ENCODE measurements at places on chromosomes 6 and 20.

DNA sequence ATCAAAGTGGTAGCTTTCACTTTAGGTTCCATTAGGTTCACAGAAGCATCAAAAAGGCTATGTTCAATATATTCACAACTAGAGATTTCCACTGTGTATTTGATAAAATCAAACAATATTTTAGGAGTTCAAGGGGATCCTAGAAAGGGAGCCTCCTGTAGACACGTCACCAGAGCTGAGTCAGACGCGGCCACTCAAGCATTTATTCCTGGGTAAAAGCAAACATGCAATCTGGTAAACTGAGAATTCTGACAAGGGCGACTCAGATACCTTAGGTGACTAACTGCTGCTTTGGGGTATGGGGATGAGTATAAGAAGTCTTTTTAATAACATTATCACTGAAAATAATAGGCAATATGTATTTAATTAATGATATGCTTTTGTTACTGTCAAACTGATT is 118.7 kb upstream of the HMGN3 start:
- no peak for DNase-seq

- no peak for DNase-seq
These were observed 550.3 kb downstream of the UTRN start for GRCh38 chr6:144835322-144835973.

DNA sequence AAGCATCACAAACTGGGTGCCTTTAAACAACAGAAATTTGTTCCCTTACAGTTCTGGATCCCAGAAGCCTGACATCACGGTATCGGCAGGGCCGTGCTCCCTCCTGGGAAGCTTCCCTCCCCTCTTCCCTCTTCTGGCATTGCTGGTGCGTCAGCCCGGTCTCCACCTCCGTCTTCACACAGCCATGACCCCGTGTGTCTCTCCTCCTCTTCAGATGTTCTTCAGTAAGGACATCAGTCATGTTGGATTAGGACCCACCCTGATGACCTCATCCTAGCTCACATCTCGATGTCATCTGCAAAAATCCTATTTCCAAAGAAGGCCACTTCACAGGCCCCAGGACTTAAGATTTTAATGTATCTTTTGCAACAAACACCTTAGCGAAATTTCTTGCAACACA is 38.4 kb upstream of the TBXT start:
- no peak for DNase-seq

- DNase-seq = no peak
These were observed 272.0 kb downstream of the ZNF217 start for GRCh38 chr20:53321596-53321995.

DNA sequence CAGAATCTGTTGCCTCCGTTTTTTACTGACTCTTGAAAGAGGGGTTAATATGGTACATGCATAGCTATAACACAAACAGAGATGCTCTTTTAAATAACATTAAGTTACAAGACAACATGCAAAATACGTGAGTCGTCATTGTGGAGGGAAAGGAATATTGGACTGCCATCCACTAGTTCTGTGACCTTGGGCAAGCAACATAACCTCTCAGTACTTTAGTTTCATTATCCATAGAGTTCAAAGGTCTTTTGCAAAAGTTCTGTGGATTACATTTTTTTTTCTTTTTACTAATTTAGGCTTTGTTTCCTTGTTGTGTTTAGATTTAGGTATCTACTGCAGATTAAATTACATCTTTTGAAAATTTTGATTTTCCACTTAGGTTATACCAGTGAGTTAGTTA is 70.5 kb downstream of the MACROD2 start:
- no peak for DNase-seq

GRCh38 chr6:40075056-40075590 is 140.9 kb upstream of the MOCS1 start:
- DNase-seq = no peak

GRCh38 chr6:41536795-41537758 is 9.1 kb upstream of the FOXP4 start:
- no peak for DNase-seq

DNA sequence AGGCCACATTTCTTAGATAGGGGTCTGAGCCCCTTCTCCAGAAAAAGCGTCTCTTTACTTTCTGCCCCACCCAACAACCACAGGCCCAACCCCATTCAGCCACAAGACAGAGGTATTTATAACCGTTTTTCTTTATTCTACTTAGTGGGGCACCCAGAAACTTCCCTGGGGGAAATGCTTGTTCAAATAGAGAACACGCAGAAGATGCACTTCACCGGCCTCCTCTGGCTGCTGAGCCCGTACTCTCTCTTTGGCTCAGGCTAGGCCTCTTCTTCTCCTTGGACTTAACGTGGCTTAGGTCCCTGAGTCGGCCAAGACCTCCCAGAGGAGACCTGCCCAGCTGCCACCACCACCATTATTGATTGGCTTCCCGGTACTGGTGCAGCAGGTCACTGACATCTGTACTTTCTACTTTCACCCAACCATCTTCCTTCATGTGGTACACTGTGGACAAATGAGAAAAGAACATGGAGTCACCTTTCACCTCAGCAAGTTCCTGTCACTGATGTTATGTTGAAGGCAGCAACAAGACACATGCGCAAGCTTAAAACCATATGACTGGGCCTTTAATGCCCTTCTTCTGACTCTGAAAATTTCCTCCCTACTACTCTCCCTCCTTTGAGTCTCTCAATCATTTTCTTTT is 2.2 kb upstream of the TAP2 start:
- no peak for DNase-seq

DNA sequence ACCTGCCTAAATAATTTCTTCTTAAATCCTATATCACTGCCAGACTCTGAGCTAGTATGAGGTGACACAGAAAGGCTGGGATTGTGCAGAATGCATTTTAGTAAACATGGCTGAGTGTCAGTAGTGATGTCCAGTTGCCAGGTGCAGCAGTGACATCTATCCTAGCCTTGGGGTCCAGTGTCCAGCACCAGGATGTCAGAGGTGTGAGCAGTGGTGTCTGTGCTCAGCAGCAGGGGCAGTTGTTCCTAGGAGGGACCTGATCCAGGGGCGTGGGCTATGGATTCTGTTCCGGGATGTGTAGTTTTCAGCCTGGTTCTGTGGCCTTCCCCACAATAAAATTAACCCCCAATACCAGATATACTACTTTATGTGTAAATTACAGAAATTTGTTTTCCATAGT is 6.0 kb downstream of the HLA-C start:
- no peak for DNase-seq

GRCh38 chr20:62357187-62357667 is 9.9 kb downstream of the LAMA5 start:
- peak; percentile 74 for DNase-seq

GRCh38 chr6:29617782-29618554 is 15.0 kb downstream of the GABBR1 start:
- DNase-seq = no peak

DNA sequence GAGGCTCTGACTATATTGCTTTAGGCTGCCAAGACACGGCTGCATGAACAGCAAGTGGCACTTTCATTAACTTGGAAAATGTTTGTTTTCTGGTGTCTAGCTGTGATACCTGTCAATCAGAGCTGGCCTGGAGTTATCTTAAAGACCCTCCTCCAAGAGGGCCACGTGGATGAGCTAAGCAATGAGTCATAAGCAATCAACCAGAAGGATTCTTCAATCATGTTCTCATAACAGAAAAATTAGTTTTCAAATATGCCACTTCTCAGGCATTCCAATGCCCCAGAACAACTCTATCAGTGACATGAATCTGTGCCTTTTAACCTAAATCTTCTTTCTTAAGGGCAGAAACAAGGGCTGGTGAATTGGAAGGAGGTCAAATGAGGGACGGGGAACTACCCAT is 283.0 kb downstream of the HTR1B start:
- peak; percentile 30 for DNase-seq

GRCh38 chr20:20363799-20364592 is 3.9 kb upstream of the INSM1 start:
- DNase-seq = no peak

DNA sequence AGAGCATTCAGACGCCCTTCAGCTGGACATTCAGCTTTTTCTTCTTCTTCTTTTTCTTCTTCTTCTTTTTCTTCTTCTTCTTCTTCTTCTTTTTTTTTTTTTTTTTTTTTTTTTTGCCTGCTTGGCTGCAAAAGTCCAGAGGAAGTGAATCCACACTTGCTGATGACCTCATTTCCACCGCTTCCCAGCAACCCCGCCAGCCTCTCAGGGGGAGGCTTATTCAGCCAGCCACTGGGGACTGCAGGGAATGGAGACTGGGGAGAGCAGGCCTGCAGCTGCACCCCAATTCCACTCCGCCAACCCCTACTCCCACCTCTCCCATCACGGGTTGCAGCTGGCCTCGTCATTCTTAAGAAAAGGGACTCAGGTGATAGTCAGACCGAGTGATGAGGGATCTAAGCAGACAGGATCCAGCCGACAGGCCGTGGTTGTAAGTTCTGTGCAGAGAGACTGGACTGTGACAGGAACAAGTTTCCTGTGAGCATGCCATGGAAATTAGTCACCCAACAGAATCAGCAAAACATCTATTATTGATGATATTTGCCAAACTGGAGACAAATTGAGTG is 59.0 kb upstream of the QKI start:
- peak; percentile 76 for DNase-seq

- no peak for DNase-seq
These were observed 133.0 kb upstream of the FLRT3 start for GRCh38 chr20:14470231-14470899.

GRCh38 chr6:129543981-129544380 is 166.0 kb downstream of the ARHGAP18 start:
- peak; percentile 79 for DNase-seq

- peak; percentile 40 for DNase-seq
These were observed 4.9 kb upstream of the BEND6 start for GRCh38 chr6:56949925-56950495.

DNA sequence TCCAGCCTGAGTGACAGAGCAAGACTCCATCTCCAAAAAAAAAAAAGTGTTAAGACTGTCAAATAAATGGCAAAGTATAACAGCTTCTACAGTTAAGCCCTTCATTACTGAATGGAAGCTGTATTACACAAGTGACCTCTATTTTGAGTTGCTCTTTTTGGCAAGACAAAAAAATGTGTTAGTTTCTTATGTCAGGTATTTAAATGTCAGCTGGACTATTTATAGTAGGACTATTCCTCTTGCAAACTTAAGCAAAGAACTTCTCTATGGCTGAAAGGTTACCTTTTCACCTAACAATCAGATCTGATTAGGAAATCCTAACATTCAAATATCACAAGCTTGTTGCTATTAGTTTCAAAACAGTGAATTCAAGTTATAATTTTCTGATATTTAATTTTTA is 12.4 kb downstream of the UBE2V1 start:
- DNase-seq = peak; percentile 41

GRCh38 chr6:17932330-17932852 is 55.0 kb downstream of the KIF13A start:
- peak; percentile 97 for DNase-seq

DNA sequence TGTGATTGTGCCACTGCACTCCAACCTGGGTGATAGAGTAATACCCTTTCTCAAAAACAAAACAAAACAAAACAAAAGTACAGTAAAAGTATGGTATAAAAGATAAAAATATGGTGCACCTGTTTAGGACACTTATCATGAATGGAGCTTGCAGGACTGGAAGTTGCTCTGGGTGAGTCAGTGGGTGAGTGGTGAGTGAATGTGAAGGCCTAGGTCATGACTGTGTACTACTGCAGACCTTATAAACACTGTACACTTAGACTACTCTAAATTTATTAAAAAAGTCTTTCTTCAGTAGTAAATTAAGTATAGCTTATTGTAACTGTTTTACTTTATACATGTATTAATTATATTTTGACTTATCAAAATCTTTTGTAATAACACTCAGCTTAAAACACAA is 46.0 kb downstream of the ZFP64 start:
- DNase-seq = no peak

DNA sequence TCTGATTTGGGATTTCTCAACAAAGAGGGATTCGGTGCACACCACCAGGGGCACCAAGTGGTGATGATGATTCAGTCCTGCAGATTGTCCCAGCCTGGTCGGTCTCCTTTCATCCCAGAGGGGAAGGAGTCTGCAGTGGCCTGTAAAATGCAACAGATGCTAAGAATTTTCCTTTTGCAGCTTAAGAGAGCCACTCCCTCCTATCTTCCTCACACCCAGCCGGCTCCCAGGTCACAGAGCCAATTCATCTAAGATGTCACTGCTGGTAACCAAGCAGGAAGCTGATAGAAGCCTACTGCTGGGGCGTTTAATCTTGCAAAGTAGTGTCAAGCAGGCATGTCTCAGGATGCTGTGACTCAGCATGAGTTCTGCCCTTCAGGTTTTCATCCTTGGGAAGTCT is 203.8 kb upstream of the LRFN2 start:
- no peak for DNase-seq

DNA sequence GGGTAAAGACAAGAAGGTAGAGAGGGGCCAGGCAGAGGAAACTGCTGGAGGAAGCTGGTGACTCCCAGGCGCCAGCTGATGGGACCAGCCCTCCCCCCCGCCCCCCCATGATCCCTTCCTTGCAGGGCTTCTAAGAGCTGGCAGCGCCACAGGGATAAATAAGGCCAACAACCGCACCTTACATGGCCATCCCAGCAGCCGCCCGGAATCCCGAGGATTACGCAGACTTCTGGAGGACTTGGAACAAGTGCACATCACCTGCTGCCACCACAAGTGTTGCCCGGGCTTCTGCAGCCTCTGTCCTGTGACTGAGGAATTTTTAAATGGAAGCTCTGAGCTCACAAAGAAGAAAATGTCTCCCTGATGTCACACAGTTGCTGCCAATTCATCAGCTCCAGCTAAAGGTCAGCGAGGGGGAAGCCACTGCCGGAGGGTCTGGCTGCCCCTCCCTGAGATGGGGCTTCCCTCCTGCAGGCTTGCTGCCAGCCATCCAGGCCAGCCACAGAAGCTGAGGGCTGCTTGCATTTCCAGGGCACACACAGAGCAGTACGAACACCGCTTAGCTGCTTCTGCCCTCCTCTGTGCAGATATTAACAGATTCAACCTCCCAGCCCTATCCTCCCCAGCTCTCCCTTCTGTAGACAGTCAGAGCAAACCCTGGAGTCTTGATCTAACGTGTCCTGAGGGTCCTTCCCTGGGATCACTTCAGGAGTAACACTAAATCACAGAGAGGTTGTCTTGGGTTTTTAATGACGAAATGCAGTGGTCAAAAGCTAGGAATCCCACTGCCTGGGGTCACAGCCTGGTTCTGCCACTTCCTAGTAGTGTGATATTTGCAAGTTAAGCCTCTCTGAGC is 38.6 kb upstream of the PIM1 start:
- DNase-seq = no peak

GRCh38 chr20:10519361-10520046 is 84.4 kb downstream of the SLX4IP start:
- peak; percentile 60 for DNase-seq
